ENCODE measurements at places on chromosomes 4 and X.

DNA sequence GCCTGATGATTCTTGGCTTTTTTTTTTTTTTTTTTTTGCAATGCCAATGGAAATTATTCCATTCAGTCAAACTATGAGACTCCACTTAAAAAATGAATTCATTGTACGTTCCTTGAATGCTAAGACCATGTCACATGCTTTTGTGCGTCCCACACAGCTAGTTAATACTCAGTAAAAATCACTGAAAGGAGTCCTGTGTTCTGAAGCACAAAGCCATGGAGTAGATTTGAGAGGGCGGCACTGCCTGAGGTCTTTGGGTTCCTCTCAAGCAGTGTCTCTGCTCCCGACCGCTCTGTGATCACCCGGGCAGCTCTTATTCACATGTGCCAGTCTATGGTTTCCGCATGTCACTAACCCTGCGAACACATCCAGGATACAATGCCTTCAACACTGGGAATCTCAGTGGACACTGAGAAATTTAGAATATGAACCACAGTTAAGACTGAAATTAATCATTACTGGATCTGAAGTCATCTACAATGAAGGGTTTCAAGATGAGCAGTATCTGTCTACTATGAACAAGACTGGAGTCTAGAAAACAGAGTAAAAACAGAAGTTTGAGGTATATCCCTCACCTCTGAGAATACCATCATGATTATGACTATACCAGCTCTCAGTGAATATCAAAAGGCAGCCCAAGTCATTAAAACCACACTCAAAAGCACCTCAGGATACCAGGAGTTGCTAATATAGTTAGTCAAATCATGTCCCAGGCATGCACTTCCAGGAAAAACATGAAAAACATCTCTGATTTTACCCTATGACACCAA, 193.0 kb downstream of the MGST2 start:
- no peak for DNase-seq

DNA sequence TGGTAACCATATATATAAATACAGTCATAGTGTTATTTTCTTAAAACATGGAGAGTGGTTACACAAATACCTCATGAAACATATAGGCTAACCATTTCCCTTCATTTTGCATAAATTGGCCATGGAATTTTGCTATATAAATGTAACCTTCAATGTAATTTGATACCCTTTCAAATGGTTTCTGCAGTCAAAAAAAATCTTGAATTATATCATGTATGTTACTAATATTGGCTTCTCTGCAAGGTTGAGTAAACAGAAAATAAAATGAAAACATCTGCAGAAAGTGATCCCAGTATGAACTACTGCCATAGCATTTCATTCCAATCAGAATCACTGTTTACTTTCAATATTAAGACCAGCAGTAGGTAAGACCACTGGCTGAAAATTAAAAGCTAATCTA, 1165.9 kb upstream of the TENM3 start:
- no peak for DNase-seq

GRCh38 chrX:11437642-11438379, 144.6 kb downstream of the AMELX start:
- no peak for DNase-seq

DNA sequence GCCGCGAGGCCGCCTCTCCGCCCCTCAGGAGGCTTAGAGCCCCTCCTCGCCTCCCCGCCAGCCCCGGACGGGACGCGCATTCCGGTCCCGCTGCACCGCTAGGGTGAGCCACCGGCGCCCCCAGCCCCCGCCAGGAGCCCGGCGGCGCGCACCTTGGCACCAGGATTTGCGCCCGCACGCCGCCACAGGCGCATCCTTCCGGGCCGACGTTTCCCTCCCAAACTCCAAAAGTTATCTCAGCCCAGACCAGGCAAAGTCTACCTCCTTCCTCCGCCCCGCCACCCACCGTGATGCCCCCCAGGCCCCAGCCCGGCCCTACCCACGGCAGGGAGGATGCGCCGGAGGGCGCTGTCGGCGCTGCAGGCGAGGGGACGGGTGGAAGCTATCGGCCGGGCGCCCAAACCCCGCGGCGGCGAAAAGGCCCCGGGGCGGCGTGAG, 538 bp downstream of the SCML2 start:
- no peak for DNase-seq

GRCh38 chrX:39897741-39898097, 200.0 kb downstream of the BCOR start:
- DNase-seq, result no peak

GRCh38 chrX:17613979-17614588, 123.2 kb upstream of the SCML1 start:
- DNase-seq, result no peak

DNA sequence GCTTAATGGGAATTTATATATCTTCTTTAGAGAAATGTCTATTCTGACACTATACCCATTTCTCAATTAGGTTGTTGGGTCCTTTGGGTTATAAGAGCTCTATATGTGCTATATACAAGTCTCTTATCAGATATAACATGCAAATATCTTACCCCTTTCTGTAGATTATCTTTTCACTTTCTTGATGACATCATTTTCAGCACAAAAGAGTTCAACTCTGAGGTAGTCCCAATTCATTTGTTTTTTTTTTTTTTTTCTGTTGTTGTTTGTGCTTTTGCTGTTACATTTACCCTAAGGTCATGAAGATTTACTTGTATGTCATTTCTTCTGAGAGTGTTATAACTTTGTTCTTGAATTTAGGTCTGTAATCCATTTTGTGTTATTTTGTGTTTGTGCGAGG, 326.4 kb downstream of the CENPC start:
- no peak for DNase-seq

DNA sequence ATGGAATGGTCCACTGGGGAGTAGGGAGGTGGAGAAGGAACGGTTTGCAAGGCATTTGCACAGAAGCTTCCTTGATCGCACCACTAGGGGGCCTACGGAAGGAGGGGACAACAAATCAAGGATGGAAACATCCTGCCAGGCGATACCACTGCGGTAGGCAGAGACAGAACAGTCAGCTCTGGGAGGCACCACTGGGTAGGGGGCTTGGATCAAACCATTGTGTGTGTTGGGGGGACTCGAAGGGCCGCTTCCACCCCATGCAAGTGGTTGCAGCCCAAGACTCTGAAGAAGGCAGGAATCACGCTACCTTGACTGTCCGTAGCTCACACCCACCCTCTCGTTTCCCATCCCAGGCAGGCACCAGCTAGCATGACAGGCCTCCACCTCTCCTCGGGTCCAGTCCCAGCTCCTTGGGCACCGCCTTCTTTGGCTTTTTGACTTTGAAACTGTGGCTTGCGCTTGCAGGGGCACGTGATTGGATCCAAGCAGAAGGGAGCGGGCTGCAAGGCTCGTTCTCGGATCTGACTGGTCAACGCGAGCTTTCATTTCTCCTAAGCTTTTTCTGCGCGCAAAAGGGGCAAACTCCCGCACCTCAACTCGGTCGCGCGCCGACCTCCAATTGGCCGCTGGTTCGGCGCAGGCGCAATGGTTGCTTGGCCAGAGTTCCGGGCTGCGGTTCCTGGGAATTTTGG, 28.4 kb downstream of the GAGE1 start:
- no peak for DNase-seq

- no peak for DNase-seq
Observed at GRCh38 chr4:4415107-4415805, 28.4 kb downstream of the NSG1 start.

GRCh38 chr4:95263391-95263790, 285.4 kb downstream of the UNC5C start:
- no peak for DNase-seq

GRCh38 chr4:184348311-184349233, 125.8 kb downstream of the IRF2 start:
- DNase-seq, result no peak

GRCh38 chr4:79638735-79639134, 230.7 kb upstream of the GK2 start:
- no peak for DNase-seq

- no peak for DNase-seq
Observed at GRCh38 chr4:182778222-182778982, 138.8 kb downstream of the DCTD start.

DNA sequence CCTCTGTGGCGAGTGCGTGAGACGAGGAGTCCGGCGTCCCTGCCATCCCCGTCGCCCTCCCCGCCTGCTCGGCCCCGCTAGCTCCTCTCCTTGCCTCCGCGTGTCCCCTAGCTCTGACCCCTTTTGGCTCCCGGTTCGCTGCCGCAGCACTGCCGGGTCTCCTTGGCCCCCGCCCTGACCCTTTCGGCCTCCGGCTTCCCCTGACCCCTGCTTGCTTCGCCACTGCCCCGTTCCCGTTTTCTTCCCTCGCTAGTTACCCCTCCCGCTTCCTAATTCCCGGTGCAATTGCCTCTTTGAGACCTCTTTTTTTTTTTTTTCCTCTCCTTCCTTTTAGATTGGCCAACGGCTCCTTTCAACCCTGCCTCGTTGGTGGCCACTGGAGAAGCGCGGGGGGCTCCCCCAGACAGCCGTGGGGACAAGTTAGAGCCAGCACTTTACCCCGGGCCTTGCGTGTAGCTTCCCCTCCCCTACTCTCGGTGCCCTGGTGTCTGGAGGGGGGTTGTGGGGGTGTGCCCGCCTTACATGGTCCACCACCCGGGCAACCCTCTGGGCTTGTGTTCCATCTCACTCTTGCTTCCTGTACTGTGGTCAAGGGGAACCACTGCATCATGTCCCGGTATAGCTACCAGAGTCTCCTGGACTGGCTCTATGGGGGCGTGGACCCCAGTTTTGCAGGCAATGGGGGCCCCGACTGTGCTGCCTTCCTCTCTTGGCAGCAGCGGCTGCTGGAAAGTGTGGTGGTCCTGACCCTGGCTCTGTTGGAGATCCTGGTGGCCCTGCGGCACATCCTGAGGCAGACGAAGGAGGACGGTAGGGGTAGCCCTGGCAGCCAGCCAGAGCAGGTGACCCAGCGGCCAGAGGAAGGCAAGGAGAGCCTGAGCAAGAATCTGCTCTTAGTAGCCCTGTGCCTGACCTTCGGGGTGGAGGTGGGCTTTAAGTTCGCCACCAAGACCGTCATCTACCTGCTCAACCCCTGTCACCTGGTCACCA, 548 bp downstream of the TMEM164 start:
- DNase-seq, result no peak

GRCh38 chr4:76821641-76822040, 76.3 kb downstream of the SOWAHB start:
- DNase-seq, result no peak

DNA sequence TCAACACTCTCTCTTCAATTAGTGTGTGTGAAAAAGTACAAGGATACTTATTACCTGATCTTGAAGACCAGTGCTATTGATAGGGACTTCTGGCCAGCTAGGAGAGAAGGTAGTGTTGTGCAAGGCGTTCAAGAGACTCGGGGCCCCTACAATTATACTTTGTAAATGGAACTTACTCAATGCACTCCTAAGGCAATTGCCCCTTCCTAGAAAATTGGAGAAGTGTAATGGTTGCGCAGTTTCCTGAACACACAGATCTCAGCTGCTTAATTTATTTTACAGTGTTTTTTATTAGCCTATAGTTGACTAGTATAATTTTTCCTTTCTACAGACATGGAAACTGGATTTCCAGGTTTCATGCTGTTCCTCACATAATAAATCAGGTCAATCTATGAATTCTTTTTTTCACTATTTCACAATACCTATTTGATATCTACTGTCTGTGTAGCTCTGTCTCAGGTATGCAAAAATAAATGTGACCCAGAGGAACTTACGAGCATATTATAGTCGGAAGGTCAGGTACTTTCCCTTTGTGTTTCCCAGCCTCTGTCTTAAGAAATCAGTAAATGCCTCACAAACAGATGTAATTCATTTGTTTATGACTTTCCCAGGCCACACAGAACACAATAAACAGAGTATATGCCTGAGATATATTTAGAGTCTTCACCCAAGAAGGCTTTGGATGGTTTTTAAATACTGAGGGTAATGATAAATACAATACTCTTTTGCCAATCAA, 89.1 kb upstream of the TET2 start:
- DNase-seq, result no peak

DNA sequence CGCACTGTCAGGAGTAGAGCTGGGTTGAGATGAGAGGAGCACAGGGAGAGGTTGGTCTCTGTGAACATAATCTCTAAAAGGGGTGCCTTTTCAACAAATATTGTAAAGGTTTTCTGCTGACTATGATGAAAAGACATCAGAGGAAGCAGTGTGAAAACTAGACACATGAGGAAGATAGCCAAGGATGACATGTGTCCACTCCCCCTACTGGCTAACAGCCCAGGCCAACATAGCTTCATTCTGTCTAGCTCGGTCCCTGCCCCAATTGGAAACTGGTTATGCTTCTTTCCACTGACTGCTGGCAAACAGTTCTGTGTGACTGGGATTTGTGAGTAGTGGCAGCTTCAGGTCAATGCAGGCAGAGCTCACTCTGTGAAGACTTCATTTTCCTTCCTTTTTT, 115.4 kb upstream of the ESX1 start:
- DNase-seq, result no peak

- no peak for DNase-seq
Observed at GRCh38 chr4:18343581-18343980, 322.0 kb upstream of the LCORL start.

GRCh38 chrX:71809886-71810285, 46.7 kb downstream of the CXorf49B start:
- DNase-seq, result no peak

GRCh38 chr4:153421941-153422340, 44.2 kb upstream of the TMEM131L start:
- no peak for DNase-seq

DNA sequence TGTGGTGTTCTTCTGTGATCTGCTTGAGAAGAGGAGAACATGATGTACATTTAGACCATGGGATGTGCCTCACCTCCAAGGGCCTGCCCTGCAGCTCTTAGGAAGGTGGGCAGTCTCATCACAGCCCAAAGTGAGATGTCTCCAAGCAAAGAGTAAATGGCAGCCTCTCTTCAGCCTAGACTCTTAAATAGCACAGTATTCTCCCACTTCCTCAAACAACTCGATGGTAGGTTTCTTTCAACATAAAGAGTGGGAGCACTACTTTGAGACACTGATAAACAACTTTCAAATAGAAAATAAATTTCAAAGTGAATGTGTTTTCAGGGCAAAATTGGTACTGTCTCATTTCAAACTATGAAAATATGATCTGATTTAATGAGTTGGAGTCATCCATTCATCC, 35.2 kb downstream of the EDNRA start:
- DNase-seq, result no peak

DNA sequence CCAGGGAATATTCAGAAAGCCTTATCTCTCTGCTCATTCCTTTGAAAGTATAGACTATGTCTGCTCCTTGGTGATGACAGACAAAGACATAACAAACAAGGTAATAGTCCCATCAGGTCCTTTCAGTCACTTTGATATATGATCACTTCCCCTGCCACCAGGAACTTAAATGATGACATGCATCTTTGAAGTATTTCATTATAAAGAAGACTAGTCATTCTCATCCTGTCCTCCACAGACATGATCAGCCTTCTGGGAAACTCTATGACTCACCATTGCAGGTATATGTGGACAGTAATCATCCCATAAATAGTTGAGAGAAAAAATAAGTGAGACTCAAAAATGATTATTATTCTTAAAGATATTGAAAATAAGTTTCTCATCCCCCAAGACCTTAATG, 117.5 kb upstream of the VCX2 start:
- no peak for DNase-seq

GRCh38 chr4:4247696-4248028, 361 bp downstream of the TMEM128 start:
- no peak for DNase-seq

Data from stimulated activated CD8-positive, alpha-beta memory T cell treated with anti-CD3 and anti-CD28 coated beads, Interleukin-12 subunit alpha, Interleukin-12 subunit beta, amount 100 ng/mL, for 4 hours (primary cell).